ENCODE measurements at places on chromosomes 7 and 10. TPM values are rescaled to one million over a fixed set of nuclear protein-coding genes. Genes with fewer than 3 reads are reported as not detected.

The DPP6 gene
- not detected for total RNA-seq

The TCTN3 gene
- total RNA-seq, result 53.0 TPM

The ABCC2 gene
- 1.6 TPM for total RNA-seq

The FOXI2 gene
- total RNA-seq, result not detected

The CALCR gene
- not detected for total RNA-seq

The CBX3 gene
- 164 TPM for total RNA-seq

The EEPD1 gene
- 7.2 TPM for total RNA-seq

The TDRD1 gene
- under 0.01 TPM for total RNA-seq

The PRPF18 gene
- 44.8 TPM for total RNA-seq

The HABP2 gene
- not detected for total RNA-seq

The LIPJ gene
- 0.11 TPM for total RNA-seq

The CALML3 gene
- not detected for total RNA-seq

The PILRA gene
- total RNA-seq, result not detected

The SPDYE1 gene
- total RNA-seq, result not detected

The RAMP3 gene
- total RNA-seq, result 0.13 TPM

The C10orf105 gene
- 2.9 TPM for total RNA-seq

The PAPOLB gene
- 0.39 TPM for total RNA-seq

The ASAH2 gene
- 0.97 TPM for total RNA-seq

The INMT gene
- 0.65 TPM for total RNA-seq

The WNT8B gene
- not detected for total RNA-seq

The PRKCQ gene
- total RNA-seq, result 0.13 TPM

The TMEM120A gene
- 26.0 TPM for total RNA-seq

The IFIT1B gene
- not detected for total RNA-seq

The PRSS37 gene
- not detected for total RNA-seq

The KNDC1 gene
- 0.65 TPM for total RNA-seq

The SMO gene
- 22.2 TPM for total RNA-seq

The CCDC172 gene
- total RNA-seq, result not detected

The TMEM140 gene
- 12.0 TPM for total RNA-seq

The MMD2 gene
- not detected for total RNA-seq

The HKDC1 gene
- 0.54 TPM for total RNA-seq

The ACTR3C gene
- 7.8 TPM for total RNA-seq

The CTAGE6 gene
- total RNA-seq, result 3.4 TPM
